ENCODE measurements at places on chromosomes 5 and 9.
A peak's percentile ranks its signal among the peaks of the same experiment; 100 is the strongest.

GRCh38 chr9:77945798-77946197 lies 85.8 kb downstream of the GNAQ start:
- no peak for DNase-seq

- DNase-seq: no peak
These were observed 654.6 kb downstream of the IRX1 start for GRCh38 chr5:4250254-4250653.

DNA sequence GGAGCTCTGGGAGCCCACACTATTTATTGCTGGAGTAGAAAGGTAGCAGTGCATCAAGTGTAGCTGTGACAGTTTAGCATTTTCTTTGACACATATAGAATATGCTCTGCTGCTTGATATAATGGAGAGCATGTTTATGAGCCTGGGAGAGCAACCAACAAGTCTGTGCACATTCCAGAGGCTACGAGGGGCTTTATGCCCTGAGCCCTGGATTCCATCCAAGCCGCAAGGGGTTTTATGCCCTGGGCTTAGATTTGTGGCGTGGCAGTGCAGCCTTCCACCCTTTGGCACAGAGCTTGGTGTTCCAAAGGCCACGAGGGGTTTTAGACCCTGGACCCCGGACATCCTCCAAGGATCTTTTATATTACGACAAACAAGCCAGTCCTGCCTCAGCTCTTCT lies 14.6 kb downstream of the CDH6 start:
- DNase-seq: no peak

- DNase-seq: no peak
These were observed 505.1 kb downstream of the CETN3 start for GRCh38 chr5:89904442-89904841.

GRCh38 chr5:13478831-13479465 lies 465.5 kb downstream of the DNAH5 start:
- peak; percentile 14 for DNase-seq

DNA sequence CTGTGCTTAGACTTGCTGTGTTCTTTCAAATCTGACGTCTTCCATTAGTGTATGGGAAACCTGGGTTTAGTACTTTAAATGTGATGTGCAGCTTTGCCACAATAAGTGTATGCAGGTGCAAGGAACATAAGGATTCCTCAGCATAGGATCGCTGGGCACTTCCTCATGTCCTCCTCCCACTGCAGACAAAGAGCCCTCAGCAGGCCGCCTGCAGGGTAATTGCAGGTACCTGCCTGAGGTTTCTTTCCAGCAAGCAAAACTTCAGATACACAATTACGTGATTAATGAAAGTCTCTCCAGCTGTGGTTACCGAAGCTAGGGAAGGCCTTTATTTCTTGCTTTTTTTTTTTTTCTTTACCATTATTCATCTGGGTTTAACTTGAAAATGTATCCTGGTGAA lies 233.1 kb downstream of the RFK start:
- DNase-seq: no peak

GRCh38 chr9:117677572-117677971 lies 26.6 kb upstream of the TLR4 start:
- no peak for DNase-seq

DNA sequence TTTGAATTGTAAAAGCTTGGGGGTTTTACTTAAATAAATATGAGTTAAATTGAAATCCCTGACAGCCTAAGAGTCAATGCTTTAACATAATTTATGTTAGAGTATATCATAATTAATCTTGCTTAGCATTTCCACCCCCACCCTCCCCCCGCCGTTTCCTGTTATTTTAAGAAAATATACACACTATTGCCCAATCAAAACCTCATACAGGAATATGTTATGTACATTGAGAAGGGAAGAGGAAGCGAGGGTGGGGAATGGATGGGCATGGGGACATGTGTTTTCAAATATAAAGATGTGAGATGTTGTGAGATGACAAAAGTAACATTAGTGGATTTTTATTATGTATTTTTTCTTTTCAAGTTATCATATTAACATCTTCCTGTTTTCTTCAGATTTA lies 561.1 kb upstream of the MEF2C start:
- DNase-seq: no peak

DNA sequence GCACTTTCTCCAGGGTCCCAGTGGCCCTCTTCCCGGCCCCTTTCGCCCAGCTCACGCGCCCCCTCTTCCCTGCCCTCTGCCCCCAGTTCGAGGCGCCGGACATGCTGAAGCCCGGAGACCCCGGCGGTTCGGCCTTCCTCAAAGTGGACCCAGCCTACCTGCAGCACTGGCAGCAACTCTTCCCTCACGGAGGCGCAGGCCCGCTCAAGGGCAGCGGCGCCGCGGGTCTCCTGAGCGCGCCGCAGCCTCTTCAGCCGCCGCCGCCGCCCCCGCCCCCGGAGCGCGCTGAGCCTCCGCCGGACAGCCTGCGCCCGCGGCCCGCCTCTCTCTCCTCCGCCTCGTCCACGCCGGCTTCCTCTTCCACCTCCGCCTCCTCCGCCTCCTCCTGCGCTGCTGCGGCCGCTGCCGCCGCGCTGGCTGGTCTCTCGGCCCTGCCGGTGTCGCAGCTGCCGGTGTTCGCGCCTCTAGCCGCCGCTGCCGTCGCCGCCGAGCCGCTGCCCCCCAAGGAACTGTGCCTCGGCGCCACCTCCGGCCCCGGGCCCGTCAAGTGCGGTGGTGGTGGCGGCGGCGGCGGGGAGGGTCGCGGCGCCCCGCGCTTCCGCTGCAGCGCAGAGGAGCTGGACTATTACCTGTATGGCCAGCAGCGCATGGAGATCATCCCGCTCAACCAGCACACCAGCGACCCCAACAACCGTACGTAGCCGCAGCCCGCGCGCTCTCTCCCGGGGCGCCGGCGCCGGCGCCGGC lies 1.0 kb downstream of the PRDM6 start:
- DNase-seq: no peak

DNA sequence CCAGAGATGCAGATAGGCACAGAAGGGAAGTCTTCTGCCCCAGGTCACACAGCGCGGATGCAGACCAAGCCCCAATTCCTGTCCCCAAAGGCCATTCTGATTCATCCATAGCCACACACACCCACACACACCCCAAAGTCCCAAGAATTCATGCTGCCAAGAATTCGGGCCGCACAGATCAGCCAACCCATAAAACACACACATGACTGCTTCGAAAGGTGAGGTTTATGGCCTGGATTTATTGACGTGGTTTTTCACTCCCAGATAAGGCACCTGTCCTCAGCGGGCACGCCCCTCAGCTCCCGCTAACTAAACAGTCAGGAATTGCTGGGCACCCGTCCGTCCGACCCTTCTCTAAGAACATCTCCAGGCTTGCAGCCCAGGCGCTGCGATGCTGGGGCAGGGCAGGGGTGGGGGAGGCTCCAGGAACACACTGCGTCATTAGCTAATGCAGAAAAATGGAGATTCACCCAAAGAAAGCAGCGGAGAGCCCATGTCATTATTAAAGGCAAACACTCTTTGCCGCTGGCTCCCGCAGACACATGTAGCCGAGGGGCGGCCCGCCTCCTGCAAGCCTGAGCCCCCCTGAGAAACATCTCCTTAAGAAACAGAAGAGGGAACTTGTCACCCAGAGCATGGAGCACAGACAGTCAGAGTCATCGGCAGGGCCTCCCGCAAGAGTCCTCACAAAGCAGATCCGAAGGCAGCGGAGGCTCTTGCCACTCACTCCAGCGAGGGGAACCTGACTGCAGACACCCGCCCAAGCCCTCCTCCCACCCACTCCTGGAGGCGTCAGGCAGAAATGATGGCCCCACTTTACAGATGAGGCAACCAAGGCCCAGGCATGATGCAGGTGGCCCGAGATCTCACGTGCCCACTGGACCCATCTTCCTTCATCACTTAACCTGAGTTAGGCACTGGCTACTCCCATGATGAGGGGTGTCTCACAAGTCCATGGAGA lies 19.9 kb downstream of the VAV2 start:
- DNase-seq: no peak

DNA sequence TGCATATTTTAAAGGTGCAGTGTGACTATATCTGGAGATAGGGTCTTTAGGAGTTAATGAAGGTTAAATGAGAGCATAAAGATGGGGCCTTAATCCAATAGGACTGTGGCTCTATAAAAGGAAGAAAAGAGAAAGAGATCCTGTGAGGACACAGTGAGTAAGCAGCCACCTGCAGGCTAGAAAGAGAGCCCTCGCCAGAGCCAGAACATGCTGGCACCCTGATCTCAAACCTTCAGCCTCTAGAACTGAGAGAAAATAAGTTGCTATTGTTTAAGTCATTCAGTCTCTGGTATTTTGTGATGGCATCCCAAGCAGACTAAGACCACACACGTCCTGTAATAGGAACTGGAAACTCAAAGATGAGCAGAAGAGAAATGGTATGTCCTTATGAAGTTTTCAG lies 41.0 kb downstream of the RNF180 start:
- DNase-seq: no peak

GRCh38 chr5:6780802-6781391 lies 67.7 kb downstream of the TENT4A start:
- no peak for DNase-seq

DNA sequence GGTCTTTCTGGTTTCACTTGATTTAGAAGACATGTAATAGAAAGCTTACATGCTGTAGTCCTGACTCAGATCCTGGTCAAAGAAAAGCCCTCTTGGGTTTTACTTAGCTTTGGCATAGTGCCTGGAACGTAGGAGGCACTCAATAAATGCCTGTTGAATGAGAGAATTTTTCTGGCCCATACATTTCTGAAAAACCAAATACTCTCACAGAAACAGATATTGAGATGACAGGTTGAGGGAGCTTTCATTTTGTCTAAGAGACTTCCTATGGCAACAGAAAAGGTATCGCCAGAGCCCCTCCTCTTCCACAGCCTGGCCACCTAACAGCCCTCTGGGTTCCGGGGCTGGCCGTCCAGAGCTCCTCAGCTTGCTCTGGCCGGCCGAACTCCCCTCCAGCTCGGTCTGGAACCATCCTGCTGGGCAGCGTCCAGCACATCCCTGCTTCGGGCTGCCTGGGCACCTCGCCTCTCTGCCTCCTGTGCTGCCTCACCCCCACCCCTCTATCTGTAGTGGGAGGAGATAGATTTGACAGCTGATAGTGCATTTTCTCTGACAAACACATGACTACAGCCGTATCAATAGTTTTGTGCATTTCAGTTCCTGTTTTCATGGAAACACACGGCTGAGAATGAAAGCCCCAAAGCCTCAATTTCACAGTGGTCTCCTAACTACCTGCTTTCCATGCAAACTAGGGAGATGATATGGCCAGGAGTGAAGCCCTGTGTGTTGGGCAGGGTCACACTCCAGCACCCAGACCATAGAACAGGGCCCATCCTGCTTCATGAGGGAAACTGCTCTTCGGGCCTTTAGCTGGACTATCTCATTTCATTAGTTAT lies 1.1 kb downstream of the IL4 start:
- peak; percentile 27 for DNase-seq

GRCh38 chr9:131335368-131335755 lies 45.8 kb downstream of the PLPP7 start:
- DNase-seq: no peak

- no peak for DNase-seq
These were observed 195.5 kb downstream of the MAN2A1 start for GRCh38 chr5:109885205-109885604.

DNA sequence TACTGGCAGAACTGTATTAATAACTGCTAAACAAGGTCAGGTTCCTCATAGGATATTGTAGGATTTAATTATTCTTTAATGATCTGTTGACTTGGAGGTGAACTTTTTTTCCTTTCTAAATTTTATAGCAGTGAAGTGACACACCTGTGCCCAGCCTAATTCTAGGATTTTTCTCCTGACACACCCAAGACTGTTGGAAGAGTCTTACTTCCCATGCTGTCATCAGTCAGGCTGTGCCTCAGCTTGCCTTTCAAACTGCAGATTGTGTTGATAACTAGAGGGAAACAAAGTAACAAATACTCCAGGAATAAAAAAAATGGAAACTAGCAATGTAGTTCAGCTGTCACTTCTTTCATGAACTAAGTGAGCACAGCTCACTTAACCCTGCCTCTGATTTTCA lies 22.0 kb downstream of the OTULIN start:
- DNase-seq: no peak

DNA sequence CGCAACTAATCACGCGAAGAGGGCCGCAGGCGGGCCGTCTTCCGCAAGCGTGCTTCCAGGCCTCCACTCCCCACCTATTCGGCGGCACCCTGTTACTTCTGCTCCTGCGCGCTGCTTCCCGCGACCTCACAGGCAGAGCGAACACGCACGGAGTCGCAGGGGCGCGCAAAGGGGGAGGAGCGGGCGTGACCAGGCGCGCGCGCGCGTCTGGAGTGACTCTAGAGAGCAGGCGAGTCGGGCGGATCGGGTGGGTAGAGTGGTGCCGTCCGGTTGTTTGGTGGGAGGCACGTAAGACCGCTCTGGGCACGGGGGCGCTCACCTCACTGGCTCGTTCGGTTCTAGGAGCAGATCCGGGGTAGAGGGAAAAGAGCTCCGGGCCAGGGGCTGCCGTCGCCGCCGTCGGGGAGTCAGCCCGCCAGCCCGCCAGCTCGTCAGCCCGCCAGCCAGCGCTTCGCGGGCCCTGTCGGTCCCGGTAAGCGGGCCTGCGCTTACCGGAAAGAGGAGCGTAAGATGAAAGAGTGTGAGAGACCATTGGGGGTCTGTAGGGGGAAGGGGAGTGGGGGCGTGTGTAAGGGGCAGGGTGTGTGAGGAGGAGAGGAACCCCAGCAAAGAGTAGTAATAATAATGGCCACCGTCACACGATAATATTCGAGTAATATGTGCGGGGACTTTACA lies at the start of gene CNOT8:
Gene CNOT8 (plus strand): TSS at position 331 of the 675 bp plus-strand sequence. CDS start 4,652 bp downstream, outside the sequence.
- no peak for DNase-seq

DNA sequence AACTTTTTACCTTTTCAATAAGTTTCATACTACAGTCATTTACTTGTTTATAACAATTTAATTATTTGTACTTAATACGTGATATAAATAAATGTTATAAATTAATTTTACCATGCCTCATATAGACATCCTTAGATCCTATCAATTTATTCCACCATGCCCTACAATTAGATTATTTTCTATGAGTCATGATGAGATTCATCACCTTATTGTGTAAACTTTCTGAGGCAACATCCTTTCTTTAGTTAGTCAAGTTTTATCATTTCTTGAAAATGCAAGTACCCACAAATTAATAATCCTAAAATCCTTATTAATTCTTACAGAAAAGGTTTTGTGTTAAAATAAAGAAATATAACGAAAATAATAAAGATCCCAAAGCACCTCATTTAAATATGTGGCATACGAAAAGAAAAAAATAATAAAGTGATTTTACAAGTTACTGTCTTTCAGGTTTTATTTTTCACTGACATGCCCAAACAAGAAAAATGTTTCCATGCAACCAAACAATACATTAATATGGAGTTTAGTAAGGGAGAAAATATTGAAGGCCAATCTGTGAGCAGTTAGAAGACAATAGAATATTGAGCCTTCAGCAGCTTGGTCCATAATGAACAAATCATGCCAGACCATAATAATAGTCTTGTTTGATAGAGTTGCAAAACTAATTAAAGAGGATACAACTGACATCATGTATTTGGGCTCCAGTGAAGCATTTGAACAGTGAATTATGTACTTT lies 188.7 kb upstream of the MRPS30 start:
- DNase-seq: no peak
